ENCODE measurements at places on chromosomes 16 and 17. TPM values are rescaled to one million over a fixed set of nuclear protein-coding genes. Genes with fewer than 3 reads are reported as not detected.

KRT15 gene
- 0.47 TPM for total RNA-seq

DNA sequence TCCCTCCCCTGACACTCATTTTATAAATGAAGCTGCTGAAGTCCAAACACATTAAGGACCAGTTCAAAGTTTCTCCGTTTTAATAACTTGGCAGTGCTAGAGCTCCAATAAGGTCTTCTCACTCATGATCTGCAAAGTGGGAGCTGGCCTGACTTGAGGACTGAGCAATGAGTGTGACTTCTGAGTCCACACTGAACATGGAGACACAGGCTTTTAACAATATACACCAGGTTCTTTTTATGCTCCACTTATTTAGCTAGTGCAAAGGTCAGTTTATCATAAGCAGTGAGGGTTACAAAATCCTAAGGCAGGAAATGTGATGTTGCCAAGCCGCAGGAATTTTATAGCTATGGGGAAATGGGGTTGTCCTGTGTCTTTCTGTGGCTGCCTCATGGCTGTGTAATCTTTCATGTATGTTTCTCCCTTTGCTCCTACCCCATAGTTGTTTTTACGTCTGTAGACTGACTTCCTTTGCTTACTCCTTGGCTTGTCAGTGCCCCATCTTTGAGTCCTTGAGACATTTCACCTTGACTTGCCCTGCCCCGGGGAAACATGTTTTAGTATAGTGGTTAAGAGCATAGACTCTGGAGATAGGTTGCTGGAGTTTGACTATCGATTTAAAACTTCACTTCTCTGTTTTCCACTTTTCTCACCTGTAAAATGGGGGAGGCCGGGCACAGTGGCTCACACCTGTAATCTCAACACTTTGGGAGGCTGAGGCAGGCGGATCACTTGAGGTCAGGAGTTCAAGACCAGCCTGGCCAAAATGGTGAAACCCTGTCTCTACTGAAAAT, 12.2 kb upstream of the MMD start:
- H3K4me1 ChIP-seq = peaks cover 10% of the 10 kb centered on the region
- no peak overlapping the region for H3K4me3 ChIP-seq
- no peak for DNase-seq
- no peak overlapping the region for H3K27ac ChIP-seq

GRCh38 chr16:60930291-60930690, 1105.9 kb downstream of the CDH8 start:
- H3K27me3 ChIP-seq = no peaks in the 10 kb centered on the region
- DNase-seq = no peak
- H3K27ac ChIP-seq = no peak overlapping the region
- no peaks in the 10 kb centered on the region for H3K4me1 ChIP-seq
- H3K4me3 ChIP-seq = no peak overlapping the region
- no peaks in the 10 kb centered on the region for H3K36me3 ChIP-seq

DNA sequence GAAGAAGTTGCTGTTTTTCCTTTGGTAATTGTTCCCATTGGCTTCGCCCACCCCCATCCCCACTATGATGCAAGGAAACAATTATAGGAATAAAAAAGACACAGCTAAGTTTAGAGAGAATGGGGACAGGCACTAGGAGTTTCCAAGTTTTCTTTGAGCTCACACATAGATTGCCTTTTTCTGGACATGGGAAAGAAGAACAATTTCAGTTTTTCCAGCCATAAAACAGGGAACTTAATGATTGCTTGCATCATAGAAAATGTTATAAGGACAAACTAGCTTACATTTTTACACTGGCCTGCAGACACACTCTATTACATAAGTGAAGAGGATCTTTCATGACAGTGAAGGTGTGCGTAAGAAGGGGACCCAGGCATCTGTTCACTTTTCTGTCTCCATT, 142.3 kb upstream of the ZFHX3 start:
- H3K27ac ChIP-seq = no peak overlapping the region
- no peaks in the 10 kb centered on the region for H3K27me3 ChIP-seq
- no peaks in the 10 kb centered on the region for H3K36me3 ChIP-seq
- H3K4me3 ChIP-seq = no peak overlapping the region
- H3K4me1 ChIP-seq = no peaks in the 10 kb centered on the region

GRCh38 chr17:18315562-18315922, 449 bp downstream of the SMCR8 start:
- H3K27me3 ChIP-seq = no peaks in the 10 kb centered on the region
- H3K27ac ChIP-seq = peak overlapping the region; percentile 89
- H3K4me3 ChIP-seq = peak overlapping the region; percentile 70
- peaks cover 72% of the 10 kb centered on the region for H3K4me1 ChIP-seq
- peaks cover 5% of the 10 kb centered on the region for H3K36me3 ChIP-seq

DNA sequence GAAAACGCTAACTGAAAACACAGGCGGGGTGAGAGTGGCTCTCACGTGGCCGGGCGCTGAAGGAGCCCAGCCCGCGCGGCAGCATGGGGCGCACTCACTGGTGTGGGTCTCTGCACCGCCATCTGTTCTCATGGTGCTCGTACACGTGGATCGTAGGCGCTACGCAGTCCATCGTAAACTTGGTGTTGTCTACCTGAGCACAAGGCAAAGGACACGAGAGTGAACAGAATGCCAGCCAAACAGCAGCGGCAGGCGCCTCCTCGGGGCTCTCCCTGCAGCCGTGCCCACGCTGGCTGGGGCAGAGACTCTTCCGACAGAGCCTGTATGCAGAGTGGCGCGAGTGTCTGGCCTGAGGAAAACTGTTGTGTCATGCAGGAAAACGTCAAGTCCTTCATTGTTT, 19.1 kb downstream of the EMC8 start:
- H3K36me3 ChIP-seq = peaks cover 36% of the 10 kb centered on the region
- peaks cover 10% of the 10 kb centered on the region for H3K4me1 ChIP-seq
- no peak for DNase-seq
- H3K27me3 ChIP-seq = no peaks in the 10 kb centered on the region
